Activated CD4-positive, alpha-beta T cell treated with anti-CD3 and anti-CD28 coated beads, Interleukin-2, amount 50 U/mL, for 24 hours (primary cell): ENCODE measurements at places on chromosomes 7 and 10.

DNA sequence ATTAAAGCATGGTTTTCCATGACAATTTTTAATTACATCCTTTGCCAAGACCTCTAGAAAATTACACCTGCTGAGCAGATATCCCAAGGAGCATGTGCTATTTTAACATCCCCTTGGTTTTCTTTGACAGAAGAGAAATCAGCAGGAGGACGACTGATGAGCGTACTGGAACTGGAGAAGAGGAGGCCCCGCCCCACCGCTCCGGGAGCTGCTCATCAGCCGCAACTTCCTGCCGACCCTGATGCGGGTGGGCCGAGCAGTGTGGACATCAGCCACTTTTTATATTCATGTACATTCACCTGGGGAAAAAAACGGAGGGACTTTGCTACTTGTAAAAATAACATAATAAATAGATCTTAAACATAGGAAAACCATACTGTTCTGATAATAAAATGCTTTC is 54.2 kb downstream of the CDC123 start:
- no peak for DNase-seq

DNA sequence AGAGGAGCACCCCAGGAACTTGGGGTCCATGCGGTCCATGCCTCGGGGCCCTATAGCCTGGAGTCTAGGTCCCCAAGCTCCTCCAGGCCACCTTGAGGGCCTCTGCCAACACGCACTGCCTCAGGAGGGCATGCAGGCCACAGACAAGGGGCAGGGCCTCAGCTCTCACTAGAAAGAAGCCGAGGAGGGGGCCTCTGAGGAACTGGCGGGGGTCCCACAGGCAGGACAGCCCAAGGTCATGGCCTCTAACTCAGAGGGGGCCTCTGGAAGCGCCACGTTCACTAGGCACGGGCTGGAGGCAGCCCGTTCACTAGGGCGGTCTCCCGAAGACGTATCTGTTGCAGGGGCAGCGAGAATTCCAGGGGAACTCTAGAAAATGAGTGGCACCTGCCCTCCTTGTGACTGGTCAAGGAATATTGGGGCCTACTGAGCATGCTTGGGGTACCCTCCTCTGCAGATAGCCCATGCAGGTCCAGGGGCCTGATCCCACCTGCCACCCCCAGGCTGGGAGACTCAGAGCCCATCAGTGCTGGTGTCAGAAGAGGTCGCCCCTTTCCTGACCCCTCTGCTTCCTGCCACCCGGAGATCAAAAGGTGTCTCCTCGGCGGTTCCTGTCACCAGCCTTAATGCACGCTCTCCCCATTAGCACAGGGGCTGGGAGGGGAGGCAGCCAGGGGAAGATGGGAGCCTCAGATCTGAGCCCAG is 86.7 kb upstream of the RET start:
- no peak for DNase-seq

GRCh38 chr10:21304198-21304597 is 221.3 kb downstream of the SKIDA1 start:
- no peak for DNase-seq

- DNase-seq: no peak
Observed at GRCh38 chr10:49167425-49168170, 20.6 kb downstream of the TMEM273 start.

GRCh38 chr10:63883861-63884260 is 362.7 kb downstream of the REEP3 start:
- DNase-seq: no peak

- DNase-seq: no peak
Observed at GRCh38 chr7:47046949-47047348, 535.0 kb downstream of the TNS3 start.

DNA sequence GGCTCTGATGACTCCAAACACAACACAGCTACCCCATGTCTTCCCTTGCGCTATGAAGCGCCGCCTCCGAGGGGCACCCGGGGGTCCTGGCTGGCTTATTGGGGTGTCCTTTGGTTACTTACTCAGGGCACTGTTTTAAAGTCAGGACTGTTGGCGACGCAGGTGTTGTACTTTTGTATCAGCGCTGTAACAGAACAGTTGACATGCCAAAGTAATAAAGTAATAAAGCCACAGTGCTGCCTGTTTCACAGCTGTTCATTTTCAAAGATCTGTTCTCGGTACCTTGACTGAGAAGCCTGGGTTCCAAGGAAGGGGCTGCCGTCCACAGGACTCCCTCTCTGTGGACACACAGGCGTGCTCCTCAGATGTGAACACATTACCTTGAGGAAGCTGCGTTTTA is 64.1 kb downstream of the WDR37 start:
- no peak for DNase-seq

- DNase-seq: no peak
Observed at GRCh38 chr10:67098461-67098860, 172.6 kb downstream of the LRRTM3 start.

- DNase-seq: no peak
Observed at GRCh38 chr7:17411922-17412321, 113.5 kb downstream of the AHR start.

GRCh38 chr7:43482679-43483252 is 100.1 kb upstream of the STK17A start:
- no peak for DNase-seq

- no peak for DNase-seq
Observed at GRCh38 chr7:518630-519483, 789 bp downstream of the PDGFA start.
